Cardiac muscle cell (in vitro differentiated cells and primary cell): ENCODE measurements at places on chromosomes 2 and 18. TPM values are rescaled to one million over a fixed set of nuclear protein-coding genes. Genes with fewer than 3 reads are reported as not detected.

DNA sequence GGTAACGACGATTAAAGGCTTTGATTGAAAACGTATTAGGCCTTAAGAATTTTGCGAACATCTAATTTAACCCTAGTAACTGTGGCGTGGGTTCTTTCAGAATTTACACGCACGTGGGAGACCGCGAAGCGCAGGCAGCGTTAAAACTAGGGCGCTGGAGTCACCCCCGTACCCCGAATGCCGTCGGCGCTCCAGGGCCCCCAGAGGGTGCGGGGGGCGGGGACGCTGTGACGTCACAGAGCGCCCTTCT is 673 bp upstream of the SMCHD1 start:
- DNase-seq, result no peak

DNA sequence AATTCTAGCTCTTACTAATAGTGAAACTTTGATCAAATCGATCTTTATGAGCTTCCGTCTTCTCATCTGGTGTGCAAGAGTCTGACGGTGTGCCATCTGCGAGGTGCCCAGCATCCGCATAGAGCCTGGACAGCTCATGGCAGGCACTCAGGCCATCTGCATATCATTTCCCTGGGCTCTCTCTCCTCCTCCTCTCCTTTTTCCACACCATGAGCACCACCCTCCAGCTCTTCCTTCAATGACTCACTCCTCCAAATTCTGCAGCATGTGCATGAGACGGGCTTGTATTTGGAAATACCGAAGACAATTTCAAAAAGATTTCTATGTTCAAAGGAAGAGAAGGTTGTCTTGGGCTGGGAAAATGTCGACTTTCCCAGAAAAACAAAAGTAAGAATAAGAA is 161.1 kb downstream of the CCBE1 start:
- no peak for DNase-seq

SLC9A2 gene
- 0.18 and 0.39 TPM in 2 replicates for total RNA-seq

GRCh38 chr2:183269956-183270355 is 145.7 kb downstream of the NUP35 start:
- DNase-seq, result peak; percentile 42

PCARE gene
- total RNA-seq, result 0.49 and 0.57 TPM in 2 replicates

DNA sequence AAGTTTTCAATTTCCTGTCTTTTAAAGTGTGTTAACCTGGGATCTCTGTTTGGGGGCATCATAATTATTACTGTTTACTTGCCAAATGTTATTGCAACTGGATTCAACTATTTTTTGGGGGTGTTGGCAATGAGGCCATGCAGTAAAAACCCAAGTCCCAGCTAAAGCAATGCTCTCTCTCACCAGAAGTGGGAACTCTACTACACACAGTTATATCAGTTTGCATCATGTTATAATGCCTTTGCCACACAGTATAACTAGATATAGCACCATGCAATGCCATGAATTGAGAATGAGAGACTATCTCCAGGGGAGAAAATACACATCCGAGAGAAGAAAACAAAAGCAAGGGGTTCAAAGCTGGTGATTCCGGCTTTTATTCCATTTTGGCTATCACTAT is 79.0 kb downstream of the GCA start:
- no peak for DNase-seq

- DNase-seq, result no peak
Measured at GRCh38 chr2:183227176-183227575, 102.9 kb downstream of the NUP35 start.

DNA sequence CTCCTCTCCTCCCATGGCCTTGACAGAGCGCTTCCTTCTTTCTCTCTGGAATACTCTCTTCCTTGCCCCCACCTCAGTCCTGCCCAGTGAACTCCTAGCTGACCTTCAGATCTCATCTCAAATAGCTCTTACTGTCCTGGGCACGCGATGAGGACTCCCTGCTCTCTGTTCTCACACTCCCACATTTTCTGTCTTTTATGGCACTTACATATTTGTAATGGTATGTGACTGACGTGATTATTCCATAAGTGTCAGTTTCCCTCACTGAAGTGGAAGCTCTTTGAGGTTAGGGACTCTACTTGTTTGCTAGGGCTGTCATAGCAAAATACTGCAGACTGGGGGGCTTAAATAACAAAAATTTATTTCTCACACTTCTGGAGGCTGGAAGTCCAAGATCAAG is 1.7 kb upstream of the DYSF start:
- DNase-seq, result no peak

MSTN gene
- 0.27 and 0.28 TPM in 2 replicates for total RNA-seq

APCDD1 gene
- 30.8 and 32.8 TPM in 2 replicates for total RNA-seq

DNA sequence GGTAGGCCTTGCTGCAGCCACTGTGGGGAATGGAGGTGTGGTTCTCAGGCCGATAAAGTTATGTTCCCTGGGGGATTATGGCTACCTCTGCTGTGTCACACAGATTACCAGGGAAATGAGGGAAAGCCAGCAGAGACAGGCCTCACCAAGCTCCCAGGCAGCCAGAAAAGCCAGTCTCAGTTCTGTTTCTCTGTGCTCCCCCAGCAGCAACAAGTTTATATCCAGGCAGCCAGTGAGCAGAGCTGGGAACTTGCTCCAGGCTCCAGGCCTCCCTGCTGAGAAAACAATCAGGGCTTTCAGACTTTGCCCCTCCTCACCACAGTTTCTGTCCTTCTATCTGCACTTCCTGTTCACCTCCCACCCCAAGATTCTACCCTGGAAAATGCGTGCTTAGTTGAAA is 596.6 kb upstream of the GYPC start:
- DNase-seq, result no peak

ABCB6 gene
- 9.6 and 24.2 TPM in 2 replicates for total RNA-seq

- DNase-seq, result no peak
Measured at GRCh38 chr18:74982946-74983635, 225.8 kb downstream of the PTGR3 start.

DNA sequence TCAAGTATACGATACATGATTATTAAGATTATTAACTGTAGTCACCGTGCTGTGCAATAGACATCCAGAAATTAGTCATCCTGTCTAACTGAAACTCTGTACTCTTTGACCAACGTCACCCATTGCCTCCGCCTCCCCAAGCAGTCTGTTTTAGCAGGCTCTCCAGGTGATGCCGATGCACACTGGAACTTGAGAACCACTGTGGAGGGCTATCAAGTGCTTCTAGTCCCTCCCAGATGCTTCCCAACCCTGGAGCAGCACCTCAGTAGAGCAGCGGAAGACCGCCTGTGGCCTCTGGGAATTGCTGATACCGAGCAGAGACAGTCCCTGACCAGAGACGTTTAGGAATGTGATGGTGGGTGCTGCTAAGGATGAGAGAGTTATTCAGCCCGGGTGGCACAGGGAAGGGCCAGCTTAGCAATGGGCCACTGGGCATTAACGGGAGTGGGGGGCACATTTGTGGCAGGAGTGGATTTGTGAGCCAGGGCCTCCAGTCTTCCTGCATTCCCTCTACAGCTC is 50.7 kb downstream of the LIPG start:
- no peak for DNase-seq

- no peak for DNase-seq
Measured at GRCh38 chr2:226699321-226699720, 100.3 kb downstream of the IRS1 start.

- DNase-seq, result no peak
Measured at GRCh38 chr2:164792316-164793170, 49.1 kb downstream of the COBLL1 start.

GRCh38 chr18:48108136-48108535 is 177.7 kb upstream of the SMAD2 start:
- DNase-seq, result no peak

ALPP gene
- not detected in 2 replicates for total RNA-seq

DNA sequence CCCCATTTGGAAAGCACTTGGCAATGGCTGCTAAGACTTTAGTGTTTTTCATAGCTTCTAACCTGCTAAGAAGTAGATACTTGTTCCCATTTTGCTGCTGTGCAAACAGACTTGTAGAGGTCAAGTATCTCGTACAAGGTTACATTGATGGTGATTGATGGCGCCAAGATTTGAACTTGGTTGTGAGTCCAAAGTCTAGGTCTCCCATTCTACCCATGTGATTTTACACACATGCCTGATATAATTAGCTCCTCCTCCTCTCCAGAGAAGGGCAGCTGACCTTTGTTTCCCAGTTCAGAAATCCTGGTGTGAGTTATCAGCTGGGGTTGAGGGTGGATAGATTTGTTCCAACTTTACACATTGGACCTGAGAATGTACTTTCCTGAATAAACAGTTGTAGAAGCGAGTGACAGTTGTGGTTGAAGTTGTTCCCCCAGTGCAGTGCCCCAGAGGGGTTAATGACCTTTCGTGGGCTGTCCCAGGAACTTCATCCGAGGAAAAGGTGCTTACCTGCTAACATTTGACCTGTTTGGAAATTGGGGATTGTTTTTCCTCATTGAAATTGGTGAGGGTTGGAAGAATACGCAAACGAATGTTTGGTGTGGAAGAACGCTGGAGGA is 10.4 kb downstream of the TCF7L1 start:
- DNase-seq, result no peak

GRCh38 chr2:236862961-236863728 is 222.5 kb upstream of the COPS8 start:
- no peak for DNase-seq

PELI1 gene
- 10.4 and 12.6 TPM in 2 replicates for total RNA-seq

DNA sequence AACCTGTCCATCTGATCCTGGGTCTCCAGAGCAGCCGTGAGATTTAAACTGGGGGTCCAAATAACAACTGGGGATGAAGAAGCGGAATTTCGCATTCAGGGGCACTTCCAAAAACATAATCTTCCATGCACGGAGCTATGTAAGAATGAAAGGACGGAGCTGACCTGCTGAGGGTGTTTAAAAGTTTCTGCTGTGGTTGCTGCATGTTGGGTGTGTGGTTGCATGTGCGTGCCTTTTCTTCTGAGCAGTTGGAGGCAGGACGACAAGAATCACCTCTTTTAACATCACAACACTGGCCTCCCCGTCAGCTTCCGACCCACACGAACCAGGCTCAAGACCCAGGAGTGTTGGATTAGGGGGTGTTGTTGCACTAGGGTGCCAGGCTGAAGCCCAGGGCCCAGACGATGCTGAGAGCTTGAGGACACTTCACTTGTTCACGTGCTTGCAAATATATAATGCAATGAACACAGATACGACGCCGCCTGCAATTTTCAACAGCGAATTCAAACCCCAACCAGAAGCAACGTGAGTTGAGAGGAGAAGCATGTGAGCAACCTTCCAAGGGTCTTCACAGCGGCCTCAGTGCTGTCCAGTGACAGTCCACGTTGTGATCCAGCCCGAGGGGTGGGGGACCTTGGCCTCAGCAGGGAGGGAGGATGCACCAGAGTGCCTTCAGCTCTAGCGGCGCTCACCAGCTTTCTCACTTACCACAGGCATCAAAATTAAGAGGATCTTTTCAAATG is 76.0 kb upstream of the SALL3 start:
- no peak for DNase-seq

DNA sequence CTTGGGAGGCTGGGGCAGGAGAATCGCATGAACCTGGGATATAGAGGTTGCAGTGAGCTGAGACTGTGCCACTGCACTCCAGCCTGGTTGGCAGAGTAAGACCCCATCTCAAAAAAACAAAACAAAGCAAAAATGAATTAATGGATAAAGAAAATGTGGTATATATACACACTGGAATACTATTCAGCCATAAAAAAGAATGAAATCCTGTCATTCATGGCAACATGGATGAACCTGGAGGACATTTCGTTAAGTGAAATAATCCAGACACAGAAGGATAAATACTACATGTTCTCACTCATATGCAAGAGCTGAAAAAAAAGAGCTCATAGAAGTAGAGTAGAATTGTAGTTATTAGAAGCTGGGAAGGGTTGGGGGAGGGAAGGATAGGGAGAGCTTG is 80.8 kb downstream of the RAB31 start:
- no peak for DNase-seq

GRCh38 chr2:85702172-85702571 is 8.0 kb downstream of the GNLY start:
- peak; percentile 65 for DNase-seq

DNA sequence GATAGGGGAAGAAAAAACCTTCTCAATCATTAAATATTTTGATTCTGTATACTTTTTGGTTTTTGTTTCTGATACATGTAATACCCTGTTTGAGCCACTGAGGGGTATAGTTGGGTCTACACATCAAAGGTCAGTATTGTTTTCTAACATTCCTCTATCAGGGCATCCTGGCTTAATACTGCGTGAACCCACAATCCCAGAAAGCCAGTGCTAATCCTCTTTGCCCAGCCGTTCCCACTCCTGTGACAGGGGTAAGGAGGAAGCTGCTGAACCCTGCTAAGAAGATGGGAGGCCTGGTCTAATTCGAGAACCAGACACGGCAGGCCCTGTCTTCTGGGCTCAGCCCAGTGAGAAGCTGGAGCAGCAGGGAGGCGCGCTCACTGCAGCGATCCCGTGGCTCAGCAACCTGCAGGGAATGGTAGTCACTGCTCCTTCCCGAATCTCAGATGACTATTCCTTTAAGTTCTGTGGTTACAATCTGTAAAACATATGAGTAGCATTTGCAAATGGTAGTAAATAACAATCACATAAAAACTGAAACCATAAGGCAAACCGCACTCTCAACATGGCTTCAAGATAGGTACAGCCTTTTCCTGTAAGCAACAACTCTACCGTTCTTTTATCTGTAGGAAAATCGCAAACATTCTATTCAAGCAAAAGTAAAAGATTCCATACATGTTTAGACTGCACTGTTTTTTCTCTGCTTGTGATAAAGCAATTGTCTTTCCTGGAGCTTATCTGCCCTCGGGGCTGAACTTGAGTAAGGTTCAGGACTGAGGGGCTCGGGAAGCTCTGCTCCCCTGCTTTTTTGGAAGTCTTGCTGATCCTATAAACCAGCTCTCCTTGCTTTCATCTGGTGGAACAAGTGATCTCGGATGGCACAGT is 87.0 kb downstream of the EPB41L3 start:
- DNase-seq, result peak; percentile 37
